Spinal cord (tissue), 10 donors: ENCODE measurements at places on chromosomes 4 and X.
A peak's percentile ranks its signal among the peaks of the same experiment; 100 is the strongest.

GRCh38 chrX:48470110-48470832, at the start of gene SLC38A5:
Gene SLC38A5, minus strand, starts transcription at chrX:48470260. Its CDS starts 2,336 bp downstream, at chrX:48467924.
- DNase-seq = no peak

- no peak for DNase-seq
Measured at GRCh38 chrX:109958266-109958665, 44.6 kb upstream of the TMEM164 start.

GRCh38 chr4:146814750-146815149, 130.9 kb downstream of the TTC29 start:
- no peak for DNase-seq

GRCh38 chr4:52659722-52660261, 691 bp upstream of the USP46 start:
- peak; percentile 76 for DNase-seq

DNA sequence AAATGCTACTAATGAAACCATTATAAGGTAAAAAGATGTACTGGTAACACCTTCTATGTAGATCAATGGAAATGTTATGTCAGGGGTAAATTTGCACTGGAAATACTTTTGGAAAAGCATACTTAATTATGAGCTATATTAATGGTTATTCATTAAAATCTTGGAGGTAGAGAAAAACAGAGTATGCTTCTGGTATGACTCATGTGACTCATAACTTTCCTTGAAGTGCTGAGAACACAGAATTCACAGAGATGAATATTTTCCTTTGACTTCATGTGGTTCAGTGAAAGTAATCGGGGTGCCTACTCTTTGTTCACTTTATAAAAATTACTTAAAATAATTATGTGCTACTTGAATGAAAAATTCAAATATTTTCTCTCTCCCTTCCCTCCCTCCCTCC, 254.2 kb downstream of the KCTD8 start:
- DNase-seq = no peak

- no peak for DNase-seq
Measured at GRCh38 chrX:138756234-138756633, 44.7 kb upstream of the FGF13 start.

DNA sequence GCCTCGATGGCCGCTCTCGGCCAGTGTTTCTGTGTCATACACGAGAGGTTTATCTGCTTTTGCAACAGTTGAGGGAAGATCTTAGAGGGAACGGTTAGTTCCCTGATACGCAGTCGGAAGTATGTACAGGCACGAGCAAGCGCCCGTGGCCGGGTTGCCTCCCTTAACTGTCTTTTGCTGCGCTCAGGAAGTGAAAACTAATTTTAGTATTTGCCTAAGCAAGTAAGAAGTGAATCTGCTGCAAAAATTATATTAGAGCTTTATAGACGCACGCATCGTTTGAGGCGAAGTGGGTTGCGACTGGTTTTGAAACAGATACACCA, 695 bp downstream of the MTM1 start:
- peak; percentile 40 for DNase-seq

GRCh38 chrX:66046612-66047235, 6.8 kb upstream of the VSIG4 start:
- no peak for DNase-seq

DNA sequence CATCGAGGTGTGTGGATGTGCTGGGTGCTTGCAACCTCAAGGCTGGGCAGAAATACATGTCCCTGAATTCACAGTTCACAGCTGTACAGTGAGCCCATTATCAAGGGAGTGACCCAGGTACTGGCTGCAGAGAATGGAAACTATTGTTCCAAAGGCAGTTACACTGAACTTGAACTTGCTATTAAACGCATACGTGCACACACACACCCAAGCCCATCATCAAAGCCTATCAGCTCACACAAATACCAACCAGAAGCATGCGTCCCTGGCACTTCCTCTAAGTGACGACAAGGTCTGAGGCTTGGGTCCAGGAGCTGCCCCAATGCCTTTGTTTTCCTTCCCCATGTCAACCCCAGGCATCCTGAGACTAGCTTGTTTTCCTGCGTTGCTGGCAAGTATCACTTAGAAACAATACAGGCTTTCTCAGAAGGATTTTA, 88.6 kb downstream of the IRF2 start:
- DNase-seq = no peak

GRCh38 chr4:126775485-126776106, 857.2 kb upstream of the INTU start:
- no peak for DNase-seq

DNA sequence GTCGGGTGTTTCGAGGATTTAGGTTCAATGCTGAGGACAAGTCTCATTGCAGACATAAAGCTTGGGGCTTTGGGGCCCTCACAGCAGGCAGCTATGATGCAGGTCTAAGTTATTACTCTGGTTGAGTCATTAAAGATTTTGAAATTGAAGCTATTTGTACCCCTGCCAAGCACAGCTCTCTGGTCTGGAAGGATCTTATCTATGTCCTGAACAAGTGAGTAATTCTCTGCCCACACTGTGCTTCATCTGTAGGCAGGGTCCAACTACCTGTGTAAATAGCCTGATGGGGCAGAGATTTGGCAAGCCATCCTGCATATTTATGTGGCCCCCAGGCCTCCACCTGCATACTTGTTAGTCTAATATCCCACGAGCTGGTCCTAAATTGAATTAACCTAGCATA, 41.4 kb upstream of the MAGEA4 start:
- DNase-seq = no peak

GRCh38 chr4:87073199-87074120, 138.6 kb downstream of the AFF1 start:
- DNase-seq = peak; percentile 53

DNA sequence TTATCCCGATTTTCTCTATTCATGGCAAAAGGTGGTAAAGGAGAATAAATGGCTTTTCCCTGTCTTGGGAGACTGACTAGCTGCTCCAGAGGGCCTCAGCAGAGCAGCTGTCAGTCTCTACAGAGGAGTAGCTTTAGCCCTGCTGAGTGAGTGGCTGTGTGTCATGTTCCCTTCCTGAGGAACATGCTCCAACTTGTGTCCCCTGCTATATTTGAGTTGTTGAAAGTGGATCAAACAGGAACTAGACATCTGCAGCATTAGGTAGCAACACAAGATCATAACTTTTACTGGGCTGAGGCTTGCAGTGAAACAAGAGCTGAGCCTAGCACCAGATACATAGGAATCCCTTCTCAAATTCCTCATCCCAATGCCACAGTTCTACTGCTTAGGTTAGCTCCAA, 26.7 kb upstream of the PLAC1 start:
- DNase-seq = no peak

DNA sequence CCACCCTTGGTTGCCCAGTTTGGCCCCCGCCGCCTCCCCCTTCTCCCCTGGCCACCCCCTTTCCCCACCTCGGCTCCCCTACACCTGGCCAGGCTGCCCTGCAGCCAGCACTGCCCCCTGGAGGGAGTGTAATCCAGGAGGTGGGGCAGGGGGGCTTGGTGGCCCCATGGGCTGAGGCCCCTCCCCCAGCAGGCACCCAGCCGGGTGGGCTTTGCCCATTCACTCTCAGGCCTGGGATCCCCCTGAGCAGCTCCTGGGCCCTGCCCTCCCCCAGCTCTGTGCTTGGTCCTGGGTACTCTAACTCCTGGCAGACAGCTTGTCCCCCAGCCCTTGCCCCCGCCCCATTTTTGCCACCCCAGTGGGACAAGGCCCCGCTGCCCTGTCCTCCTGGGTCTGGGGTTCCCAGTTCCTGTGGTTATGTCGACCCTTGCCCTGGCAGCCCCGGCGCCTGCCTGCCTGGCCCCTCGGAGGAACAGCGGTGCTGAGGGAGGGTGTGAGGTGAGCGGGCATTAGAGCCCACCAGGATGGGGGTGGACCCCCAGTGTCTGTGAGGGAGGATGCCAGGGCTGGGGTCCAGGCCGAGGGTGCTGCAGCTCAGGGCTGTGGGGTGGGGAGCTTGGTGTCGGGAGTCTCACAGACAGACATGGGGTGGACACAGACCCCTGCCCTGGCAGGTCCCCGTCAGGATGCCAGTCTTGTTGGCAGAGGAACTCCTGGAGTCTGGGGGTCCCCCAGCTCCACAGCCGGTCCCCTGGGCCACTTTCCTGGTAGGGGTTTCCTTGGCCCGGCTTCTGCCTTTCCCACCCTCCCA, 10.2 kb downstream of the NAT8L start:
- no peak for DNase-seq

GRCh38 chrX:121755541-121755940, 708.1 kb downstream of the GLUD2 start:
- DNase-seq = no peak

- no peak for DNase-seq
Measured at GRCh38 chrX:66021401-66021764, 18.5 kb downstream of the VSIG4 start.

- DNase-seq = no peak
Measured at GRCh38 chr4:168651374-168651773, 154.5 kb downstream of the PALLD start.

- DNase-seq = no peak
Measured at GRCh38 chrX:46278572-46278971, 266.6 kb downstream of the ZNF674 start.

DNA sequence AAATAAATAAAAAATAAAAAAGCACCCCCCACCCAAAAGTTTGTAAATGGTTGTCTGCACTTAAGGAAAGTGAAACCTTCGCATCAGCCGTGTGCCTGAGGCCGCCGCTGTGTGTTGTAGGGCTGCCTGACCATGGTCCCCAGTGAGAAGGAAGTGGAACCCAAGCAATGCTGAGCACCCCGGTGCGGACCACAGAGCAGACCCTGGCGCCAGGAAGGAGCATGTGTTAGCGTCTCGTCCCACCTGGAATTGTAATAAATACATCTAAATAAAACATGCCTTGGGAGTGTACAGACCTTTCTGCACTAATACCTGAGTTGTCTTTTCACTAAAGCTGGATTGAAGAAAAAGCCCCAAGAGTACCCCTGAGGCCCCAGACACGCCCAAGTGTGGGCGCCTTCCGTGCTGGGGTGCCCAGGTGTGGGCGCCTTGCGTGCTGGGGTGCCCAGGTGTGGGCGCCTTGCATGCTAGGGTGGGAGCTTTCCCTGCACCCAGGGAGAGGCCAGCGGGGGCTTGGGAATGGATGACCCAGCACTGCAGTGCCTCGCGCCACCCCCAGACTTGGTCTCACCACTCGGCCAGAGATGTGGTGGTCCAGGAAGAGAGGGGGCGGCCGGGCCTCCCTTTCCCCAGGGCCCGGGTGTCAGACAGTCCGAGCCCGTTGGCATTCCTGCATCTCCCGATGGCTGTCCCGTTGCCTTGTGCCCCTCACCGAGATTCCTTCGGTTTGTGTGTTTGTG, 33.7 kb downstream of the HTT-AS start:
- no peak for DNase-seq

GRCh38 chr4:22595684-22596083, 79.8 kb upstream of the ADGRA3 start:
- DNase-seq = no peak

- no peak for DNase-seq
Measured at GRCh38 chrX:4588466-4588865, 875.0 kb upstream of the PRKX start.

GRCh38 chrX:108159028-108159670, 67.6 kb downstream of the ATG4A start:
- DNase-seq = no peak

- no peak for DNase-seq
Measured at GRCh38 chrX:154967603-154968002, 54.9 kb downstream of the F8 start.

DNA sequence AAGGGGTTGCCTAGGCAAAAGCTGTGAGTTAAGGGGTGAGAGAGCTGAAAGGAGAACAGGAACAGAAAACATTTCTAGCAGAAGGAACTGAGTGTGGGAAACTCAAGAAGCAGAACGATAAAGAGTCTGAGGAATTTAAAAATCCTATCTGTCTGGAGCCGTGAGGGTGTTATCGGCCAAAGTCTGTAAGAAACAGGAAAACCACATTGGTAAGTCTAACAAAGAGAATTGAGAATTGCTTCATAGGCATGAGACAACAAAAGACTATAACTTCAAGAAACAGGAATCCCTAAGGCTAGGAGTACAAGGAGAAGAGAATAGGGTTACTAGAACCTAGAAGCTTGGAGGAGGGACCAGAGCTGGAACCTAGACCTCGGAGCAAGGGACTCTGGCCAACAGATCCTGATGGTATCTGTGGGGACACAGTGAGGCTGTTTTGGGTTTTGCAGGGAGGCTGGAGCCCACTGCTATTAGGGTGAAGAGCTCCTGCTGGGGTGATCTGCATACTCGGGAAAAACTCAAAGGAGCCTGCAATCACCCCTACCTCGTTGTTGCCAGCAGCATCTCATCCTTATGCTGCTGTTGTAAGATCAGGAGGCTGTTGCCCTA, 175.6 kb downstream of the FBXO8 start:
- no peak for DNase-seq

GRCh38 chr4:143089847-143090246, 94.9 kb upstream of the USP38 start:
- no peak for DNase-seq

GRCh38 chr4:152524427-152524826, 11.5 kb downstream of the FBXW7 start:
- no peak for DNase-seq

DNA sequence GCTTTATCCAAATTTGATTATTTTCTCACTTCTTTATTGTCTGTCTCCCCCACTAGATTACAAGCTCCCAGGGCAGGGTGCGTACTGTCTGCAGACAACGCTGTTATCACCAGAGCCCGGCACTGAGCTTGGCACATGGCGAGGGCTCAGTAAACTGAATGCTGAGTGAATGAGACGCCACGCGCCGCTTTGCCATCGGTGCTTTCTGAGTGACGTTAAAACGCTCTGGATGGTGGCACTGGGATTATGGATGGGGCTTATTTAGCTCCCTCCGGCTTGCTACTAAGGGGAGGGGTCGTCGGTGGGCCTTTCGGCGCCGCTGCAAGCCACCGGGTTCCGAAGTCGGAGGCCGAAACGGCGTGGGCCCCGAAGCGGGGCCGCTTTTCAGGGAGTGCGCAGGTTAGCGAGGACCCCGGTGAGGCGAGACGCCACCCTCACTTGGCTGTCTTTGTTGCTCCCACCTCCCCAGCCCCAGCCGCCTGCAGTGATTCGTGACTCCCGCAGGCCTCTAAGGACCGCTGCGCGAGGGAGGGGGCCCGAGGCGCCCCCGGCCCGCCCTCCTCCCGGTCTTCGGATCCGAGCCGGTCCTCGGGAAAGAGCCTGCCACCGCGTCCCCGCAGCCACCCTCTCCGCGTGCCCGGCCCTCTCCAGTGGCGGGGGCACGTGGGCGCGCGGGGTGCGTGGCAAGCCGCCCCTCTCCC, 569 bp upstream of the FHL1 start:
- no peak for DNase-seq

GRCh38 chr4:119774840-119775239, 146.2 kb upstream of the PDE5A start:
- DNase-seq = no peak

DNA sequence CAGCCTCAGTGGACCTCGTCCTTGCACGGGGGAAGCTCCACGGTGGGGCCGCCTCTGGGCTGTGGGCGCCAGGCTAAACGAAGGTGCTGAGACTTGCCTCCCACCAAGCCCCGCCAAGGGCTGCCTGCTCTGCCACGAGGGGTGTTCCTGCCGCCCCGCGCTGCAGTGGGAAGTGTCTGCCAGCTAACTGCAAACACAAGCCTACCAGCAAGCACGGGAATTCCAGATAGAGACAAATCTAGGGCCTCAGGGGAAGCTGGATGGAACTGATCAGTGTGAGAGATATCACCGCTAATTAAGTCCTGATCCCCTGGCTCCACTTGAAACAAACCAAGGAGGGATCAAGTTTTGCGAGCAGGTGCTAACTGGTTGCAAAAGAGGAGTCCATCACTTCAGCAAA, 181.6 kb upstream of the LEF1 start:
- no peak for DNase-seq
